H9 (cell line): ENCODE measurements at places on chromosomes 13 and 19.
A peak's percentile ranks its signal among the peaks of the same experiment; 100 is the strongest.

GRCh38 chr19:5103061-5103701, 134.3 kb downstream of the KDM4B start:
- no peak for DNase-seq

DNA sequence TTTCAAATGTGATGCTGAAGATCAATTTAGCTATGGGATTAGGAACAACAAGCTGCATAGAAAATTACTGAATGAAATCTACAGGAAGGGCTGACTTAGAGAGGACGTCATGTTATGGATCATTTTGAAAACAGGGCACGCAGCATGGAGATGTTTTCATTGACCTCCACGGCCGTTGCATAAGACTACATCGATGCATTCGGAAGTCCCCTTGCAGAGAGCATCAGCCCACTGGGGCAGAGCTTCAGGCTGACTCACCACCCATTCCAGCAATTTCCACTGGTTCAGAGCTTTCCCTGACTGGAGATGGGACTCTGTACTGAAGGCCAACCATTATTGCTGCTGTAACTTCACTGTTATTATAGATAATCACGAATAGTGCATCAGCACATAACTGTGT, 305.3 kb downstream of the IRS2 start:
- no peak for DNase-seq

GRCh38 chr19:52694921-52695320, 39.9 kb downstream of the ZNF611 start:
- no peak for DNase-seq

DNA sequence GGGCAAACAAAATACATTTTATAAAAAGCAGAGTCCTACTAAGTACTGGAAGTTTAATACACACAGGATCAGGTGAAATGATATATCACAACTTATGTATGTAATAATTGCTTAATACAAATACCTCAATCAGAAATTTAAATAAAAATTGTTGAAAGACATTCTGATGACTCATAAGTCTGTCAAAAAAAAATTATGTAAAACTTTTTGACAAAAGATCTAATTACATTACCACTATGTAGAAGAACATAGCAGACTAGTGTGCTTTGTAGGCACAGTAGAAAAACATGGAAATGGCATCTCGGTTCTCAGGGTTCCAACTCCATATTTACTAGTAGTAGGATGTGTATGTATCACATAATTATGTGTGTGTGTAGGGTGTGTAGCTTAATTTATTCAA, 156.2 kb downstream of the DNAJC3 start:
- no peak for DNase-seq

DNA sequence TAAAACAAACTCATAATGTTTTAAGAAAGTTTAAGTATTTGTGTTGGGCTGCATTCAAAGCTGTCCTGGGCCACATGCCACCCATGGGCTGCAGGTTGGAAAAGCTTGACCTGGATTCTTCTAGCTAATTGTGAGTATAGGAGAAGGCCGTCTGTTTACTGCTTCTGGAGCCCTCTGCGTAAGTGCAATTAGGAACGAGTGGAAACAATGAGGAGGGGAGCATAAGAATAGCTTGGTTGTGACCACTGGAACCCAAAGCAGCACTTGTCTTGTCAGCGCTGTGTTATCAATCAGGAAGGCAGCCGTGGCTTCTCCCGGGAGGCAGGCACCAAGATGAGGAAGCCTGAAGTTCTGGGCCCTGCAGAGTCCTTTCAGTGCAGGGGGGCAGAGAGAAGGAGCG, 110.4 kb upstream of the MBNL2 start:
- DNase-seq: no peak

GRCh38 chr13:37177125-37177524, 71.7 kb upstream of the CSNK1A1L start:
- DNase-seq: no peak

DNA sequence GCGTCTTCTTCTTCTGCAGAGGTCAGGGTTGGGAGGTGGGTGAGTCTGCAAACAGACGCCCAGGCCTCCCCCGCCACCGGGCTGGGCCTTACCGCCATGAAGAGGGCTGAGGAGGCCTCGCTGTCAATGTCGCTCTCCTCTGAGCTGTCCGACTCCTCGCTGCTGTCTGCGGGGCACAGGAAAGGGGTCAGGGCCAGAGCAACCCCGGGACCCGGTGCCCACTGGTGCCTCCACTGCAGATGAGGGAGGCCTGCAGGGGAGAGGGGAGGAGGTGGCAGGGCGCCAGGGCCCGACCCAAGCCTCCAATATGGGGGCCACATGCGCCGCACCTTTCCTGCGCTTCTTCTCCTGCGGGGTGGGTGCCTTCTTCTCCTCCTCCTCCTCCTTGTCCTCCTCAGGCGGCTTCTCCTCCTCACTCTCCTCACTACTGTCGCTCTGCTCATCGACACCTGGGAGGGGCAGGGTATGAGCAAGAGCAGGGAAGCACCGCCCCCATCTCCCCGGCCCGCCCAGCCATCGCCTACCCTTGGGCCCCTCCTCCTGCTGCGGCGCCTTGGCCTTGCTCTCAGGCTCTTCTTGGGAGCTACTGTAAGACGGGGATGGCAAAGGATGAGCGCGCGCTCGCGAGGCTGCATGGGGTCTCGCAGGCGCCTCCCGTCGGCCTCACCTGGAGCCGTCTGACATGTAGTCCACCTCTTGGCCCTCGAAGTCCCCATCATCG, 5.5 kb upstream of the PSPN start:
- no peak for DNase-seq

- DNase-seq: no peak
Measured at GRCh38 chr19:6012426-6013170, 34.7 kb upstream of the RANBP3 start.

DNA sequence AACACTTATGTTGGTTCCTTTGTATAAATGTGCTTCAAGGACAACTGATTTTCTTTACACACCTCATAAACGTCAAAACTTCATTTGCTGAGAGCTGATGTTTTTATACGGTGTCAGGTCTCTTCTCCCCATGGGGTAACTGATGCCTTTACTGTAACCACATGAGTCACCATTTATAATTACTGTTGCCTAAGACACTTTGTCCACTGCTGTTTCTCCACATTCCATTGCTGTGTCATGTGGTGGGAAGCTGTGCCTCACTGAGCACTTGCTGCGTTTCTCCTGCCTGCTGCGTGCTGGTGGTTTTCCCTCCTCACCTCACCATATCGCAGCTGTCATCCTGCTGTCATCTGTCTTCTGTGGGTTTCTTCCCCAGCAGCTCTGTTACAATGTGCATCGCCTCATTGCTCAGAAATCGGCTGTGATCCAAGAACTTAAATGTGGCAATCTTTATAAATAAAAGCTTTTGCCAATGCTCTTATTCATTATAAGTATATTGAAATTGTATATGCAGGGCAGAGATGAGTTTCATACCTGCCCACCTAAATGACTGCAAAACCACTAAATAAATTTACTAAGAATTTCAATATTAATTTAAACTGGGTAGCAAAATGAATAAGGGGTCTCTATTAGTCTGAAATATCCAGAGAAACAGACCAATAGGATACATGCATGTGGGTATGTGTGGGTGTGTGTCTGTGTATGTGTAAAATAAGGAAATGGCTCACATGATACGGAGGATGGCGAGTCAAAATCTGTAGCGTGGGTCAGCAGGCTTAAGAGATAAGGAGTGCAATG, 547.0 kb upstream of the SLITRK5 start:
- DNase-seq: peak; percentile 48

DNA sequence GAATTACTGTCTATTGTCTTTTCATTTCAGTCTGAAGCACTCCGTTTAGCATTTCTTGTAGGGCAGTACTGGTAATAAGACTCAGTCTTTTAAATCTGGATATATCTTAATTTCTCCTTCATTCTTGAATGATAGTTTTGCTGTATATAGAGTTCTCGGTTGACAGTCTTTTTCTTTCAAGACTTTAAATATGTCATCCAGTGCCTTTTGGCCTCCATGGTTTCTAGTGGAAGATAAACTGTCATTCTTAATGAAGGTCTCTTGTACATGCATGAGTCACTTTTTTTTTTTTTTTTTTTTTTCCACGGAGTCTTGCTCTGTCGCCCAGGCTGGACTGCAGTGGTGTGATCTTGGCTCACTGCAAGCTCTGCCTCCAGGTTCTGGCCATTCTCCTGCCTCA, 27.2 kb upstream of the ZDHHC20 start:
- DNase-seq: no peak

GRCh38 chr13:93397619-93398018, 171.0 kb downstream of the GPC6 start:
- DNase-seq: no peak

GRCh38 chr13:25406377-25406776, 34.6 kb downstream of the ATP8A2 start:
- peak; percentile 39 for DNase-seq

GRCh38 chr19:13748169-13748828, 16.0 kb upstream of the MRI1 start:
- no peak for DNase-seq

DNA sequence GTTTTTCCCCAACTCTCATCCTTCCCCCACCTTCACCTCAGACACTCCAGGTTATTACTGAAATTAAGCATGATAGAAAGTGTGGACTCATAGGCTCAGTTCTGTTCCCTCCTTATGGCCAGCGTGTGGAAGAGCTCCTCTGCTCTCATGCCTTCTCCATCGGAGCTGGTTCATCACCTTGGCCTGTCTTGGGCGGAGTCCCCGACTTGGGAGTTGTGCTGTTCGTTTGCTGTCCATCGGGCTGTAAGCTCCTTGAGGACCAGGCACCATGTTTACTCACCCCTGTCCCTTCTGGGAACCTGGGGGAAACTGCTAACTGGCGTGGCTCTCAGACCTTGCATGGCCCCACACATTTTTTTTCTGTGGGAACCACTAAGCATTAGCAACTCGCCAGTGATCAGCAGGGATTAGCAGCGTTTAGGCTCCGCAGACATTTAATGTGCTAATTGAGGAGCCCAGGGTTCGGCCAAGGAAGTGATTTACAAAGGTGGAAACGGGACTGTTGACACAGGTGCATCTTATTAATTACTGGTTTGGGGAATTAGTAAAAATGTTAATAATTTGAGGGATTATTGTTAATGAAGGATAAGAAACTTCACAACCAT, 123.8 kb downstream of the TM9SF2 start:
- peak; percentile 50 for DNase-seq

DNA sequence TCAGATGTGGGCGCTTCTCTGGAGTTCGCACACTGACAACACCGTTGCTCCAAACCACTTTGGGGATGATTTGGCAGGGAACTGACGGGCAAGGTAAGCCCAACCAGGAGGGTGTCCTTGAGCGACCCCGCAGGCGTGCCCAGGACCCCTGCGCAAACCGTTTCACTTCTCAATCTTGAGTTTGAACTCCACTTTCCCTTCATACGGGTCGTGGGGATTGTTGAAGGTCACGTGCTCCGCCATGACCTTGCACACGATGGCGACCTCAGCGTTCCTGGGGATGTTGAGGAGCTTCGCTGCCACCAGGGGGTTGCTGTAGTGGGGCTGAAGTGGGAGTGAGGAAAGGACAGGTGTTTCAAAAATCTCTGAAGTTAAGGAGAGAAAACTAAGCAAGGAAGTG, 8.8 kb downstream of the ATP4B start:
- no peak for DNase-seq

DNA sequence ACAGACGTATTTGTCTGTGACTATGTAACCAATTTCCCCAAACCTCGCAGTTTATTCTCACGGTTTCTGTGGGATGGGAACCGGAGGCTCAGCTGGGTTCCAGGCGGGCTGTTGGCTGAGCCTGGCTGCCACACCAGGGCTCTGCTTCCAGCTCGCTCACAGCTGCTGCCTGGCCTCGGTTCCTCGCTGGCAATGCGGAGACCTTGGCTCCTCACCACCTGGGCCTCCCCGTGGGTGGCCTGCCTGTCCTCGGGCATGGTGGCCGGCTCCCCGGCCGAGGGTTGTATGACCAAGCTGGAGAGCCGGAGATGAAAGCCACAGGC, 218.9 kb upstream of the MAB21L1 start:
- DNase-seq: peak; percentile 24

DNA sequence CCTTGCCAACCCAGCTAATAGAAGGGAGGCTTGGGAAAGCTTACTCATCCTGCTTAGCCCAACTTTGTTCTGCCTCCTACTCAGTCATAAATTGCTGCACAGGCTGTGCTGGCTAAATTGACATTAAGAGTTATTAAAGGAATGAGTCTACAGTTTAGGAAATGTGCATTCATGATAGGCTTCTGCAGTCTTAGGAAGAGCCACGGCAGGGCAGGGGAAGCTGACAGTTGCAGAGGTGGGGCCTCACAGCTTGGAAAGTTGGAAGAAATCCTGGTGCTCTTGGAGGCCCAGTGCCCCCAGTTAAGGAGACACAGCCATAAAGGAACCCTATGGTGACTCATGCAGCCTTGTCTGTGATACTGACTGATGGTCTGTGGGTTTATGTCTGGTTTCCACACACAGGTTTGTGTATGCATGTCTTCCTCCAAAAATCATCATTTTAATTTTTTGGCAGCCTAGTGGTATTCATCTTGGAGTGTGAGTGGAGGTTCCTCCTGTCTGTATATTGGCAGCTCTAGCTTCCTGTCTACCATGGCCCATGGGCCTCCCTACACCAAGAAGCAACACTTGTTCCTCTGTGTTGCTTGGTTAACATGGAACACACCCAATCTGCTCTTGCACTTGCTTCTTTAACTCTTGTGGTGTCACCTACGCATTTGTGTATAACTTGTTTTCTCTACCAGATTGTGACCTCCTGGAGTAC, 135.0 kb upstream of the KL start:
- DNase-seq: no peak

GRCh38 chr13:91228108-91228507, 119.4 kb upstream of the MIR17HG start:
- no peak for DNase-seq

DNA sequence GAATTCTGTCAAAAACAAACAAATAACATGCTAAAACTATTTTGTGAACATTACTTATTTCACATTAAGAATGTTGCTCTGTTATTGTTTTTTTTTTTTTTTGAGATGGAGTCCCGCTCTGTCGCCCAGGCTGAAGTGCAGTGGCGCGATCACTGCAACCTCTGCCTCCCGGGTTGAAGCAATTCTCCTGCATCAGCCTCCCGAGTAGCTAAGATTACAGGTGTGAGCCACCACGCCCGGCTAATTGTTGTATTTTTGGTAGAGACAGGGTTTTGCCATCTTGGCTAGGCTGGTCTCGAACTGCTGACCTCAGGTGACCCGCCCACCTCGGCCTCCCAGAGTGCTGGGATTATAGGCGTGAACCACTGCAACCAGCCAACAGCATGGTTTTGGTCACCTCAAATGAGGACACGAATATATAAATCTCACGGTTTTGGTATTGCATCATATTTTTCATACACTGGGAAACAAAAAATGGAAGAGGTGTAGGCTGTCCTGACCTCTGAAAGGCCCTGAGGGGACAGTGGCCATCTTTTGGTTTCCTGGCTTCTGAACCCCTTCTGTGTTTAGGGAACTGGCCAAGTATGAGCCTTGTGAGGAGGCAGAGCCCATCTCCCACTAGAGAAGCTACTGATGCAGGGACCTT, 25.5 kb downstream of the GPR42 start:
- DNase-seq: no peak

- no peak for DNase-seq
Measured at GRCh38 chr13:30824651-30825050, 81.4 kb upstream of the MEDAG start.

- no peak for DNase-seq
Measured at GRCh38 chr13:29605860-29606526, 10.5 kb upstream of the SLC7A1 start.

- no peak for DNase-seq
Measured at GRCh38 chr13:19817510-19818158, 34.9 kb upstream of the PSPC1 start.

GRCh38 chr13:31944262-31945160, 87.1 kb upstream of the FRY start:
- DNase-seq: no peak
